Stimulated activated CD8-positive, alpha-beta memory T cell treated with anti-CD3 and anti-CD28 coated beads, Interleukin-4, amount 100 ng/mL, for 24 hours (primary cell): ENCODE measurements at places on chromosomes 5 and 9.
A peak's percentile ranks its signal among the peaks of the same experiment; 100 is the strongest.

- peak; percentile 57 for DNase-seq
These were observed 29.8 kb upstream of the HMCN2 start for GRCh38 chr9:130235558-130236435.

- DNase-seq, result no peak
These were observed 3.7 kb upstream of the CLK4 start for GRCh38 chr5:178630475-178630930.

- no peak for DNase-seq
These were observed 509.3 kb downstream of the NR2F1-AS1 start for GRCh38 chr5:93071710-93072109.

- no peak for DNase-seq
These were observed 192.6 kb upstream of the RASA1 start for GRCh38 chr5:87074934-87075541.

DNA sequence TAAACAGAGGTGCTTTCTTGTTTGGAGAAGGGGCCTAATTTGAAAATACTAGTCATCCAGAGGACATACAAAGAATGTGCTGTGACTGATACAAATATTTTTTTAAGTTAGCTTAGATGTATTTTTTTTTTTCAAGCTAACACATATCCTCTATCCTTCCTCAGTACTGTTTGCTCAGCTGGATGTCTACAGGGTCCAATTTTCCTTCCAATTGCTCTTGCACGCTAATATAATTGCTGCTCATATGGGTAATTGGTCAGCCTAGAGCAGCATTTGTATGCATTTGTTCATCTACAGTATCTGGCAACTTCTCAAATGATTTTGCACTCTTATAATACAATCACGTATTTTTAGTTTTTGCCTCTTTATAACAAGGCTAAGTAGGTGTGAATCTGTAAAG is 84.7 kb downstream of the ZDHHC21 start:
- no peak for DNase-seq

- DNase-seq, result no peak
These were observed 173.5 kb downstream of the FAM174A start for GRCh38 chr5:100708645-100709171.

- DNase-seq, result no peak
These were observed 133.2 kb upstream of the MARCHF11 start for GRCh38 chr5:16312785-16313184.

DNA sequence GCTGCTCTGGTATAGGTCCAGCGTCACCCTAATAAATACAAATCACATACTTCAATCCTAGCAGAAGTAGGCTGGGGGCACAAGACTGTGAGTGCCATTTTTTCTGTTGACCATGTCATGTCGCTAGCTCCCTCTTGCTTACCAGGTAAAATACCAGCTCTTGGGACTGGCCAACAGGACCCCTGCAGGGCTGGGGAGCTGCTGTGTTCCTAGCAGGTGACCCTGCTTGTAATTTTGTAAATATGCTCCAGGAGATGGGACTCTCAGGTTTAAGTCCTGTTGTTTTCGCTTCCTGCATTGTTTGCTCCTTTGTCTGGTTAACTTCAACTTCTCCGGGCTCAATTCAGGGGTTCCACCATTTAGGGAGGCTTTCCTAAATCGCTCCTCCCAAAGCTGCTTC is 286.6 kb upstream of the DAP start:
- no peak for DNase-seq

- no peak for DNase-seq
These were observed 65.9 kb downstream of the SHOC1 start for GRCh38 chr9:111728617-111729366.

GRCh38 chr5:35828082-35828598 is 28.6 kb upstream of the IL7R start:
- no peak for DNase-seq

DNA sequence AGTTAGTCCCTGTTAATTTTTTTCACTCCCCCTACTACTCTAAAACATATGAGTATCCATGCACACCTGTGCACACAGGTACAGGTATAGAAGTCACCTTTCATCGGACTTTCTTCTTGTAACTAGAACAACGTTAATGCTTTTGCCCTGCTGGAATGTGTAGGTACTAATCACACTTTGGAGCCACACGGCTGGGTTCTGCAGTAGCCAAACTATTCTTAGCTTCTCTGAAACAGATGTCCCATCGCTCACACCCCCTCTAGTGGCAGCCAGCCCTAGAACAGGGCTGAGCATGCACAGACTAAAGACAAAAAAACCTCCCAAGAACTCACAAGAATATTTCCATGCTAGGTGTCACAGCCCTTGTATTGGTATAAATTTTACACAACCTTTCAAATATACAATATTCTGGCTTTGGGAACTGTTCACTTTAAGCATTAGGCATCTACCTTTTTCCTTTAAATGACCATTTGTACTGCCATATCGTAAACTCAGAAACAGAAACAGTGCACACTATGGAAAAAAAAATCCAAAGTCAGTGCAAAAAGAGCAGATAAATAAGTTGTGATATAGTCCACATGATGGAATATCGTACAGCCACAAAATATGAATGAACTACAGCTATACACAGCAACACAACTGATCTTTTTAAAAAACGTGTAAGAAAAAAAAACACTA is 64.0 kb downstream of the RETREG1 start:
- peak; percentile 42 for DNase-seq

- no peak for DNase-seq
These were observed 87.4 kb downstream of the TLE1 start for GRCh38 chr9:81601639-81602623.

DNA sequence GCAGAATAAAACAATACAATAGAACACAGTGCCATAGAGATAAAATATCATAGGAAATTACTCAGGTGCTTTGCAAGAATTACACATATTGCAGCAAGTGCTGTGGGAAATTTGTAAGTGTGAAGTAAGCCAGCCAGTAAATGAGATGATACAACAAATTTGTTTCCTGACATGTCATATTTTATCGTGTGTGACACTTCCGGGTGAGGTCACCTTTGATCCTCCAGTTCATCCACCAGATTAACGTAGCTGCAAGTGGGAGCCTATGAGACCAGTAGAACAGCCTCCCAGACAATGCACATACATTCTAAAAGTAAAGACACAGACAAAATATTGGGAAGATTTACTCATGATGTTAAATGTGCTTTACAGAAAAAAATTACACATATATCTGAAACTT is 72.2 kb downstream of the PRDM9 start:
- no peak for DNase-seq

DNA sequence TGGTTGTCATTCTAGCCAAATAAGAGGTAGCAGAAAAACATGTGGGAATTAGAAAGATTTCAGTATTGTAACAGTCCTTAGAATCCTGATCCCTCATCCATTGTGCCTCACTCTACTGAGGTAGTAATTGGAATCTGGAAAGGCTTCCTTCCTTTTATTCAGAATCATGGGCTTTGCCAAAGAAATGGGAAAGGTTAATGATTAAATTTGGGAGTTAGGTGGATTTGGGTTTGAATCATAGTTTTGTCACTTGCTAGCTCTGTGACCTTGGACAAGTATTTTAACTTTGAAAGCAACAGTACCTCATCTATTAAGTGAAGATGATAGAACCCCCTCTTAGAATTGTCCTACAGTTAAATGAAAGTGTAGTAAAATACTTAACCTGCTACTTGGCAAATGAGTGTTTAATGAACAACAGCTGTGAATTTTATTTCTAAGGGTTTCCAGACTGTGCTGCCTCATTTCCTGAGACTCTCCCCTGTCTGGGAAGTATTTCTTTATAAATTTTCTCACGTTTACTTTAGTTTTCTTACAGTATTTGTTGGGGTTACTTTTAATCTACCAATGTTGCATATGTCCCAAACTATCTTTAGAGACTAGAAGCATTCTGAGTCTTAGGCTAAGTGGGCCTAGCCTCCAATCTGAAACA is 11.7 kb downstream of the SPDL1 start:
- DNase-seq, result no peak

DNA sequence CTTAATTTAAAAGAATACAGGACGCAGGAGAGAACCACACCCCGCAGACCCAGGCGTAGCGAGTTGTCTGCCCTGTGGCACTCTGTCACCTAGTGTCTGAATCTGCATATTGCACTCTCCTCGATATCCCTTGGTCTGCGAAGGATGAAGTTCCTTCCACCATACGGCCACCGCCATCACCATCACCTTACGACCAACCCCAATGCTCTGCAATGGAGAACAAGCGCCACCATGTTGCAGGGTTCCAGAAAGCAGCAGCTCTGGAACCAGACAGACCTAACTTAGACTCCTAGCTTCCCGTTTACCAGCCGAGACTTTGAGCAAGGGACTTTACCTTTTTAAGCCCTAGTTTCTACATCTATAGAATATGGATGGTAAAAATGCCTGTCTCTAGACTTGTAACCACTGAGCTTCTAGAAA is 77.4 kb upstream of the DMRT1 start:
- no peak for DNase-seq

- no peak for DNase-seq
These were observed 260.3 kb upstream of the TNC start for GRCh38 chr9:115378241-115378640.

- no peak for DNase-seq
These were observed 28.3 kb downstream of the SMIM23 start for GRCh38 chr5:171813813-171814490.

GRCh38 chr9:77983320-77983662 is 48.3 kb downstream of the GNAQ start:
- DNase-seq, result no peak

DNA sequence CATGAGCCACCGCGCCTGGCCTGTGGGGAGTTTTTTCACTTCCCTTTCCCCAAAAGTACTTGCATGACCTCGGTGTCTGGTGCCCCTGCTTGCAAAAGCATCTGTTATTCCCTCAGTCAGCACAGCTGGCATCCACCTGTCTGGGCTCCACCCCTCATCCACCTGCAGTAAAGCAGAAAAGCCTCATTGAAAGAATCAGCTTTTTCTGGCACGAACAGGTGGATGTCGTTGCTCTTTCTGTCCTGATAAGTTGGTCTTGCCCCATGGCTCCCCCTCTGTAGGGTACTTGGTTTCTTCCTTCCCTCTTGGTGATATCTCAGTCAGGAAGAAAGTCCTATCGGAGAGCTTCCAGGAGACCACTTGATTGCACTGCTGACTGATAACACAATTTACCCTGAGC is 37.4 kb downstream of the WWC1 start:
- DNase-seq, result no peak
